ENCODE measurements at places on chromosomes 4 and X.
A peak's percentile ranks its signal among the peaks of the same experiment; 100 is the strongest.

- DNase-seq = no peak
These were observed 464.1 kb downstream of the IDS start for GRCh38 chrX:149040873-149041535.

DNA sequence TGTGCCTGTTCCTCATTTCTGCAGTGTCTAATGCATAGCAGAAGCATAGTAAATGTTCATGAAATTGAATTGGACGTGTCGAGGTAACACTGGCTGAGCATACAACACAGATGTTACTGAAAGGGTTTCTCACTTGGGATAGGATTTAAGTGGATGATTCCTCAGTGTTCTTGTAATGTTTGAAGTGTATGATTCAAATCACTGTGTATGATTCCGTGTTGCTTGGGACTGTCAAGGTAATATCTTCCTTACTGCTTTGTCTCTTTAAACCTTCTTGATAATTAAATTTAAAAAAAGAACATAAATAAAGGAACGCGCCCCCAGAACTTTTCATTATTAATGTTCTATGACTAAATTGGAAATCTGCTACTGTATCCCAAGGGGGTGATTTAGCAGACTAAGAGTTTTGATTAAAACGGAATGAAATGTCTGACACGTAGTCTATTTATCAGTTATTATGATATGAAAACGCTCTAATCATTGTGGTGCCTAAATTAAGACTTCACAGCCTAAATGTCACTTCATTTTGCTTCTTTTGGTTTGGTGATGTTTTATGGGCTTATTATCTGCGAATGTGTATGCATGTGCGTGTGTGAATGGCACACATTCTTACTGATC, 696.9 kb upstream of the EPHA5 start:
- DNase-seq = no peak

GRCh38 chr4:64584125-64584524, 174.9 kb upstream of the TECRL start:
- DNase-seq = no peak

DNA sequence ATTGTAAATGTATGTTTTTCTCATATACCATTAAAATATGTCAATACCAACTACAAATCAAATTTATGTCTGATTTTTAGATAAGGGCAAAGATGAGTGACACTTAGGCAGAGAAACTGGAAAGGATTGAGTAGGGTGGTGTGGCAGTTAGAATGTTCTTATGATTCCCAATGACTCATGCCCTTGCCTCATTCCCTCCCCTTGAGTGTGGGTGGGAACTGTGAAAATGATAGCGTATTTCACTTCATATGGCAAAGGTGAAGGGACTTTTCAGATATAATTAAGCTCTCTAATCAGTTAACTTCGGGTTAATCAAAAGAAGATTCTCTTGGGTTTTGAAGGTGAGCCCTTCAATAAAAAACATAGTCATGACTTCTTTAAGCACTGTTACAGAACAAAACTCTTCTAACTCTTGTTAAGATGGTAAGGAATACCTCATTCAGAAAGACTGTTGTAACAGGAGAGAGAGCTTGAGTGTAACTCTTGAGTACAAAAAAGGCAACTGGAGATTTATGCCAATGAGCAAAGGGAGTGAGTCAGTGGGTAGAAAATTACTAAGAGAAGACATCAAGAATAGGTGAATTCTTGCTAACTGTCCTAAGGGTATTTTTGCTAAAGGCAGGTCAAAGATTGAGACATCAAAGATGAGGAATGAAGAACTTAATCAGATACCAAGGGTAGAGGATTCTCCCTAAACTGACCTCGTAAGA, 329.5 kb downstream of the KCTD8 start:
- DNase-seq = no peak

DNA sequence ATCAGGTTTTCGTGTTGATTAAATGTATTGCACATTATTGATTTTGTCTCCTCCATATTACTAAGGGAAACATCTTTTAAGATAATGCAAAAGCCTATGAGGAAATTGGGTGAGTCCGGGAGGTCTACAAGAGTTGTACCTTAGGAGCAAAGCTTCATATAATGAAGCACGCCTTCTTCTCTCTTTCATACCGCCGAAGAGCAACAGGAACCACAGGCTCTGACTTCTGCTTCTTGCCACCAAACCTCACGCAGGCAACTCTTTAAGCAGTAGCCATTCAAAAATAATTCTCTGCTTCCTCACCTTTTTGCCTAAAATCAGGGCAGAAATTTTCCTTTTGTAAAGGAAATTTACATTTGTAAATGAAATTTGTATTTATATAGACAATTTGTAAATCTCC, 139.6 kb downstream of the SPRY1 start:
- no peak for DNase-seq

DNA sequence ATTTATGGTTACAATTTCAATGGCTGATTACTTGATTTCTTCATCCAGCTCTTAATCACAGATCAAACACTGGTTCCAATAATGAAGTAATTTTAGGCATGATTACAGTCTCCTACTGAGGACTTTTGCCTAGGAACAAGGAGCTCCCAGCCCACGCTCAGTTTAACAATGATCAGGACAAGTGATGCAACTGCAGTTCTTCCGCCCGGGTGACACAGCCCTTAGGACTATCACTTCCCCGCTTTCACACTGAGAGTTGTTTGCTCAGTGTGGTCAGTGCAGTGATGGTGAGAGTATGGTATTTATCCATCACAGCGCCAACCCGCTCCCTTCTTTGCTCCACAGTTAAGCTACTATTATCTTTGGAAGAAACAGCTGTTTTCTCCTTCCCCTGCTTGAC, 203.2 kb upstream of the MBNL3 start:
- DNase-seq = no peak

DNA sequence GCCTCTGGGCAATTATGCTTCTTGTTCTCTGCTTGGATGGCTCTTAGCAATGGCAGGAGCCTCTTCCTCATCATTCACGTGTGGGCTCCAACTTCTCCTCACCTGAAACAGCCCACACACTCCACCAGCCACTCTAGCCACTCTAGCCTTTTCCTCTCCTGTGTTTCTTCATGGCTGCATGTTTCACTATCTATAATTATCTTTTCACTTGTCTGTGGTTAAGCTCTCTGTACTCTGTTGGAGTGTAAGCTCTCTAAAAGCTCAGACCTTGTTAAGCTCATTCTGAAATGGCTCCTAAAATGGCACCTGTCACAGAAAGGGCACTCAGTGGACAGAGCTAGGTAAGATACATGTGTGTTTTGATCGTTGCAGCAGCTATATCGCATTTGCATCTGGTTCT, 80.0 kb downstream of the SH3KBP1 start:
- no peak for DNase-seq

DNA sequence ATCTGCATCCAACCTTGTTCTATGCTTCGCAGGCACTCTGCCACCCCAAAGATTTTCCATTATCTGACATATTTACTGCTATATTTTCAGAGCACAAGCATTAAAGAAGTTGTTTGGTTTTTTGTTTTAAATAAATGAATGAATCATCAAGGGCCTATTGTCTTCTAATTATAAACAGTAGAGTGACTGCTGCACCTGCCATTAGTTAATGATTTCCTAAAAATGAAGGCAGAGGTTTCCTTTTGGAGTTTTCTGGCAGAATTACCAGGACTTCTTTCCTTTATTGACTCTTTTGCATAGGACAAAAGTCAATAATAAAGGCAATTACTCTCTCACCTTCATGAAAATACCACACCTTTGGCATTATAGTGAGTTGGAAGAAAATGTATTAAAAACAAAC, 238.1 kb downstream of the INPP4B start:
- no peak for DNase-seq

GRCh38 chr4:102836596-102836995, 9.2 kb upstream of the UBE2D3 start:
- peak; percentile 53 for DNase-seq

DNA sequence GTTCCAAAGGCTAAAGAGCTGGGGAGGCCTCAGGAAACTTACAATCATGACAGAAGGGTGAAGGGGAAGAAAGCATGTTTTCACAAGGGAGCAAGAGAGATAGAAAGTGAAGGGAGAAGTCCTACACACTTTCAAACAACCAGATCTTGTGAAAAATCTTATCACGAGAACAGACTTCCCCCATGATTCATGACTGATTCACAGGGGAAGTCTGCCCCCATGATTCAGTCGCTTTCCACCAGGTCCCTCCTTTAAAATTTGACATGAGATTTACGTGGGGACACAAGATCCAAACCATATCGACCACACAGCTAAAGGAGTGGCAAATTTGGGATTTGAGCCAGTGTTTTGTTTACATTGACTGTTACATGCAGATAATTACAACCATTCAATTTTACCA, 971.1 kb upstream of the HS3ST1 start:
- DNase-seq = no peak

GRCh38 chr4:54217642-54218495, 11.2 kb upstream of the PDGFRA start:
- peak; percentile 87 for DNase-seq

GRCh38 chr4:4849106-4849505, 10.4 kb upstream of the MSX1 start:
- DNase-seq = no peak

- no peak for DNase-seq
These were observed 166.0 kb downstream of the ANTXR2 start for GRCh38 chr4:79907001-79907400.

- DNase-seq = no peak
These were observed 121.8 kb downstream of the ARHGAP10 start for GRCh38 chr4:147853706-147854105.

DNA sequence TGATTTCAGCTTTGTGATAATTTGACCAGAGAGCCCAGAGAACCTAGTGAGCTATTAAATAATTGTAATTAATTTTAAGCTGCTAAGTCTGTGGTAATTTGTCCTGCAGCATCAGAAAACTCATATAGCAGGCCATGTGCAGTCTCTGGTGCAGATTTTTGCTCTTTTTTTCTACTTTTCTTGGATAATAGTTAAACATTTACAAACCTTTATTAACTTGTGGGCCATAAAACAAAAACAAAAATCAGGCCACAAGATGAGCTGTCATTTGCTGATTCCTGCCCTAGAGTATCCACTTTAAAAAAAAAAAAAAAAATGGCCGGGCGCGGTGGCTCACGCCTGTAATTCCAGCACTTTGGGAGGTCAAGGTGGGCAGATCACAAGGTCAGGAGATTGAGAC, 99.8 kb downstream of the CLDN22 start:
- no peak for DNase-seq

DNA sequence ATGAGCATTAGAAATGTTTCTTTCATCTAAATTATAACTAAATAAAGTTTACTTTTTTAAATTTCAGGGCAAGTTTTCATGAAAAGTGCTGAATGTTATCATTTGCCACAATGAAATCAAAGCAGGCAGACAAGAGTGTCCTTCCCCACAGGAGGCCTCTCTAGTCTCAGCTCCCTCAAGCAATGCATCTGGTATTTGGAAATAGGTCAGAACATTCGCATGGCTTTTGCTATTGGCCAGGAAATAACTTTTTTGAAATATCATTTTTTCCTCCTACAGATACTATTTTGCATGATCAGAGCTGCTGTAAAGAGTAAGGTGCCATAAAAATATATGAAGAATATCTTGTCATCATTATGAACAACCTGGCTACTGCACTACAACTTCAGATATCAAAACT, 41.1 kb downstream of the MAD2L1 start:
- DNase-seq = no peak

DNA sequence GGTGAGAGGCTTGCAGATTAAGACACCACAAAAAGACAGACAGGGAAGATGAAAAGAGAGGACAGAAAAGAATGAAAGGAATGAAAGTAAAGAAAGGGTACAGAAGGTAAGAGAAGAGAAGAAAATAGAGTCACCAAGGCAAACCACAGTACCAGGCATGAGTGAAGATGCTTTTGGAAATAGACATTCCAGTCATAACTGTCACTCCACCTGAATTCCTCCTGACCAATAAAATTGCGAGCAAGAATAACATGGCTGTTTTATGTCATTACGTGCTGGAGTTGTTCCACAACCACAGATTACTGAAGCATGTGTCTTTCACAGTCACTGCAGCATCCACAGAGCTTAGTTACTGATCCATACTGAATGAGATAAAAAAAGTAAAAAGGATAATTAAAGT, 864.9 kb upstream of the SLIT2 start:
- no peak for DNase-seq
